ENCODE measurements at places on chromosomes 13 and 19.

- DNase-seq = peak; percentile 61
Observed at GRCh38 chr19:1213391-1214286, 8.1 kb downstream of the STK11 start.

DNA sequence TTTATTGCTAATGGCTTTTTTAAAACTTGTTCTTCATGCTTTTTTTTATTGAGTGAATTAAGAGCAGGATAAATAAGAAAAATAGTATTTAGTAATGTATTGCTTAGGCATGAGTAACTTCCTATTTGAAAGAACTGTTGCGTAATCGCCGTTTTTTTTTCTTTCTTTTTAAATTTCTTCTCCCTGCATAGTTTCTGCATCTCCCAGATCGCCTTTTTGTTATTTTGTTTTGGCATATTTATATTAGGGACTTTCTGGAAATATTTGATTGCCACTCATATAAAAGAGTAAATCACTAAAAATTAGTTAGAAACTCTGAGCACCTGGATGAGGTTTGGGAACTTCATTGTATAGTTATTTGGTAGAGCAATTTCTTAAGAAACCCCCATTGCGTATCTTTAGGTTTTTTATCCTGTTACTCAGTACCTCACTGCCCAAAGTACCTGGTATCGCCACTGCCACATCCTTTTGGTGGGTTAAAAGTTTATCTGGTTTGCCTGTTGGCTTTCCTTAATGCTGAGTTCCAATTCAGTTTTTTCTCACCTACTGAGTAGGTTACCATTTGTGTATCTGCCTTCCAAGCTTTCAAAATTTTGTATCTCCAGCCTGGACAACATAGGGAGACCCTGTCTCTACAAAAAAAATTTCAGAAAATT is 36.2 kb upstream of the LPAR6 start:
- DNase-seq = no peak

- no peak for DNase-seq
Observed at GRCh38 chr19:29450812-29451211, 75.0 kb upstream of the VSTM2B start.

DNA sequence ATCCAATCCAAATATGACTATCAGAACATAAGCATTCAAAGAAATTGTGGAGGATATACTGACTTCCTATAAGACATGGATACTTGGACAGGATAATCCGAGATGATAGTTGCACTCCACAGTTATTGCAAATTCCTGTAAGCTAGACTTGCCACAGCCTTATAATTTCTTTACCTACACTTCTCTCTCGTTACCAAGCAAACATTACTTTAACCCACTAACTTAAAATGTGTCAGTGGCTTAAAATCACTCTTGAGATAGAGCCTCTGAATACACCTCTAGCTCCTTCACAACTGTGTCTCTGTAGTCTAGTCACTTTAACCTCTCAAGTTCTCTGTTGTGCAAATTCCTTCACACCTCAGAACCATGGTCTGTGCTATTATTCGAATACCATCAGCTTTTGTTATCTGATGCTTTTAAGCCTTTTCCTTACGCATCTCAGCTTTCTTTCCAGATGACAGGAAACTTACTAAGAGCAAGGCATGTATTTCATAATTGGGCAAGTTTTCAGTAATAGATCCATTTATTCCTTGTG is 474.9 kb upstream of the MIR17HG start:
- no peak for DNase-seq

DNA sequence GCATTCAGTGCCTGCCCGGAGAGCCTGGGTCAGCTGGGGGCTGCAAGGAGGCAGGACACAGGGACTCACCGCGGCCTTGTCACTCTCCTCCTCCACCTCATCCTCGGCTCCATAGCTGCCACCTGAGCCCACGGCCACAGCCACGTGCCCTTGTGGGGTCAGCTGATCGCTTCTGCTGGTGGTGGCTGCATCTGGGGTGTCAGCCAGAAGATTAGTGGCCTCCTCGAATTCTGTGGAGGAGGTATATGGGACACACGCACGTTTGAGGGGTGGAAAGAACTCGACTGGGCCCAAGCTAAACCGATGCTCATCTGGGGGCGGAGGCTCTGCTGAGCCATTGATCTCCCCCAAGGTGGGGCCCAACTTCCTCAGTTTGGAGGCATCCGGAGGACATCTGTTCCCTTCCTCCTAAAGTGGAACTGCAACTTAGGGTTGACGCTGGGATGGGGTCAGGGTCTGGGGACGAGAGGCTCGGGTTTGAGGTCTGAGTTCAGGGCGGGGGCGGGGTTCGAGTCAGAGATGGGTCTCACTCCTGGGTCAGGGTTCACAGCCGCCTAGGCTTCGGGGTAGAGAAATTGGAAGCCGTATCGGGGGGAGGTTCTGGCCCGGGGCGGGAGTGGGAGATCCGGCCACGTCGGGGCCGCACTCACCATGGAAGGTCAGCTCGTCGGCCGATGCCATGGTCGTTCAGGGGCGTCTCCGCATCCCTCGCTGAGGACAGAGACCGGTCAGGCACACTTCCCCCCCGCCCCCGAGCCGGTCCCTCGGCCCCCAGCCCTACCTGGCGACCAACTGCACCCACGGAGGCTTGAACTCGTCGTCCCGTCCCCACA is 493 bp downstream of the YIPF2 start:
- DNase-seq = no peak

DNA sequence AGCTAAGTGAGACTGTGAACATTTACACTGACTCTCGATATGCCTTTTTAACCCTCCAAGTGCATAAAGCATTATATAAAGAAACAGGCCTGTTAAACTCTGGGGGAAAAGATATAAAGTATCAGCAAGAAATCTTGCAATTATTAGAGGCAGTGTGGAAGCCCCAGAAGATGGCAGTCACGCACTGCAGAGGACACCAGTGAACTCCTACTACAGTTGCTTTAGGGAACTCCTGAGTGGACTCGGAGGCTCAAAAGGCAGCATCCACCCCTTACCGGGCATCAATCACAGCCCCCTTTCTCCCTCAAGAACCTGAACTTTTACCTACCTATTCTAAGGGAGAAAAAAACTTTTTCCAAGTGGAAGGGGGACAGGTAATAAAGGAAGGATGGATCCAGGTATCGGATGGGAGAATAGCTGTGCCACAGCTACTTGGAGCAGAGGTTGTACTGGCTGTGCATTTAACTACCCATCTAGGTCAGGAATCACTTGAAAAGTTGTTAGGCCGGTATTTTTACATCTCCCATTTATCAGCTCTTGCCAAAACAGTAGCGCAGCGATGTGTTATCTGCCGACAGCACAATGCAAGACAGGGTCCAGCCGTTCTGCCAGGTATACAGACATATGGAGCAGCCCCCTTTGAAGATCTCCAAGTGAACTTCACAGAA is 80.1 kb downstream of the ZNF486 start:
- DNase-seq = peak; percentile 15

- DNase-seq = no peak
Observed at GRCh38 chr19:17909003-17909732, 23.6 kb upstream of the CCDC124 start.
